ENCODE measurements at places on chromosomes 4 and X.
A peak's percentile ranks its signal among the peaks of the same experiment; 100 is the strongest.

- peak; percentile 18 for DNase-seq
Measured at GRCh38 chr4:2570551-2571222, 34.2 kb downstream of the FAM193A start.

DNA sequence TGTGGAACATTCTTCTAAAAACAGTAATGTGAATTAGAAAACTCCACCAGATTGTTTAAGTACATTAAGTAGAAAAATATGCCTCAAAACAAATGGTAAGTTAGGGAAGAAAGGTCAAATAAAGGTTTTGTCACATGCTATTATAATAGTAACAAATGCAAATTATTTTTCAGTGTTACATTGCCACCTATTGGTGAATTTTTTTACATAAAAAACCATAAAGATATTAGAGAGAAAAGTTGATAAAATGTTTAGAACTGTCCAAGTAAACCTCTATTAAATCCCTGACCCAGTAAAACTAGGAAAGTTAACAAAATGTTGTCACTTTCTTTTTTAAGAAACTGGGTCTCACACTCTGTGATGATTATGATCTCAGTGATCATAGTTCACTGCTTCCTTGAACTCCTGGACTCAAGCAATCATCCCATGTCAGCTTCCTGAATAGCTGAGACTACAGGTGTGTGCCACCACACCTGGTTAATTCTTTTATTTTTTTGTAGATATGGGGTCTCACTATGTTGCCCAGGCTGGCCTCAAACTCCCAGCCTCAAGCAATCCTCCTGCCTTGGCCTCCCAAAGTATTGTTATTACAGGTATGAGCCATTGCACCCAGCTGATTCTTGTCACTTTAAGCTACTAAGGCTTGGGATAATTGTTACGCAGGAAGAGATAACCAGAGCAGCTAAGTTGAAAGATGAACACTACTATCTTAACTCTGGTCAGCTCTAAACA is 157.6 kb downstream of the ATRX start:
- DNase-seq, result no peak

GRCh38 chr4:2927696-2928075 is 35.5 kb downstream of the NOP14 start:
- no peak for DNase-seq

DNA sequence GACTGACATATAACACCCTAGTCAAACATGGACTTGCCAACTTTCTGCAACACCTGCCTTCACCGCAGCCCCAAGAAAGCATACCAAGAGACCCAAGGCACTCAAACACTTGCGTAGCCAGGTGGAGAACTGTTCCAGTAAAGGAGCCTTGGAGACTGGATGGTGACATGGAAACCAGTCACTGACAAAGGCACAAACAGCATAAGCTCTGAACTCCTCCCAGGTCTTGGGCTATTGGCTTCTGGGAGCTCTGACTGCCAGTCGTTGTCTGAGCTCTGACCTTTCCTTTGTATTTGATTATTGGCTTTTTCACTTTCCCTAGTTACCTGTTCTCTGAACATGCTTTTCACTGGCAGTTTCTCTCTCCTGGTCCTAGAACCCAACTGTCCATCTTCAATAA is 38.3 kb downstream of the ARAP2 start:
- DNase-seq, result no peak

DNA sequence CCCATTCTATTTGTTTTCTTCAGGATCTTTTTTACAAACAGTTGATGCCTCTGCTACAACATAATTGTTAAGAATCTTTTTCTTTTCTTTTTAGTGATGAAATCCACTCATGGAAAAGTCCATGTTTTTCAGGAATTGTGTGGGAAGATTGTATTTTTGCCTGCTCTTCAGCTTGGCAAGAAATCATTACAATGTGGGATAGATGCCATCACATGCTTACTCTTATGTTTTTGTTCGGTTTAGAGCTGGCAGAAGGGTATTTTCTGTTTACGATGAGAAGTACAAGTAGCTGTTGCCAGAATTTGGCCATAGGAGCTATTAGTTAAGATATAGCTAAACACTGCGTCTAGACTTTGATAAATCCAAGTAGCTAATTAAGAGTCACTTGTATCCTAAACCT is 2585.3 kb downstream of the ARAP2 start:
- DNase-seq, result no peak

DNA sequence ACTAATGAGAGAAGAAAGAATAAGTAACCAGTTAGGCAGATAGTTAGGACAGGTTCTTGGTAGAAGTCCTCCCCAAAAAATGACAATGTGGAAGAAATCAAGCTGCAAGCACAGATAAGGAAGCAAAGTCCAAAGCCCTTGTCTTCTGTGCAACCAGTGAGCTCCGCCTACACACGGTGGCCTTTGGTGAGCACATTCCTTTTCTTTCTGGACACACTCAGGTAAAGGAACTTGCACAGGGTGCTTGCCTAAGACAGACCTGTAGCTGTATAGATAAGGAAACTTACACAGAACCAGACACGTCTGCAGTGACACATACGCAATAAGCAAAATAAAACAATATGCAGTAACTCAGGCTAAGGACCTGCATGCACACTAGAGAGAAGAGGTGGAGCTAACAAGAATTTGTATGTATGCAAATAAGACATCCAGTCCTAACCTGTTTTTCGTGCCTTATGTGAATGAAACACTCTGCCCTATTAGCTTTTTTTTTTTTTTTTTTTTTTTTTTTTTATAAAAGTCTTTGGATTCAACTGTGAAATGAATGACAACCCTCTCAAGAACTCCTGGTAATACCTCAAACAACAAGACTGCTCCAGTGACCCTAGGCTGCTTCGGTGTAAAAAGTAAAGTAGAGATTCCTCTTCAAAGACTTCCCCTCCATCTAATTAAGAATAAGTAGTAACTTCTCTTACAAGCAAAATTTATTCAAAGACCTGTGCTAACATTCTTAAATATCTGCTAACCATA is 48.8 kb downstream of the UGT2B10 start:
- DNase-seq, result no peak
